Left ventricle myocardium superior (tissue), 1 donor: ENCODE measurements at places on chromosomes 6 and 20. TPM values are rescaled to one million over a fixed set of nuclear protein-coding genes. Genes with fewer than 3 reads are reported as not detected.

- no peak for DNase-seq
These were observed 46.0 kb downstream of the PHIP start for GRCh38 chr6:79031821-79032590.

DNA sequence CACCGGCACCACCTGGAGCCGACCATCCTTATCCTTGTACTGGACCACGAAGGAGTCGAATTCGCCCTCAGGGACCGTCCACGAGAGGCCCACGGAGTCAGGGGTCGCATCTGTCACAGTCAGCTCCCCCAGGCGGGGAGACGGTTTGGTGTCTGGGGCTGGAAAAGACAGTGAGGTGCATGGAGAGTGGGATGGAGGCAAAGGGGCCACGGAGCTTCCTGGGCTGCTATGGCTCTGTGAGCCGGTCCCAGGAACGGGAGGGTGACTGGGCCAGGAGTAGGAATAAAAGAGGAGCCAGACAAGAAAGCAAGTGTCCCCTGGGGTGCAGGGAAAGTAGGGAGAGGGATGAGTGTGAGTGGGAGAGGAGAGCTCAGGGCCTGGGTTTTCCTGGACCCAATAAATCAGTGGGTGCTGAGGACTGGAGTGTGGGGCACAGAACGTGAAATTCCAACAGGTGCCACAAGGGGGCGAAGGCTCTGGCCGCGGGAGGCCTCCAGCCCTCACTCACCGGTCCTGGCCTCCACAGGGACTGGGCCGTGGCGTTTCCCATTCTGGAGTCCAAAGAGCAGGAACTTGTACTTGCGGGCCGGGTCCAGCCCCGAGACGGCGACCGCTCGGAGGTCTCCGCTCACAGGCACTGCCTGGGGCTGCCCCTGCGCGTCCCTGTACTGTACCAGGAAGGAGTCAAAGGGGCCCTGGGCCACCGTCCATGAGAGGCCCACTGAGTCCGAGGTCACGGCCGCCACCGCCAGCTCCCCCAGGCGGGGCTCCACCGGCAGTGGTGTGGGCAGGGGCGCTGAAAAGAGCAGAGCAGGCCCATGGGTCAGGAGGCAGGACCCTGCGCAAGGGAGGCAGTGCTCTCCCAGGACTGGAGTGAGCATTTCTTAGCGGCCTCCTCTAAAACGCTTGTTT, 9.9 kb downstream of the CYP21A2 start:
- peak; percentile 83 for DNase-seq

GRCh38 chr20:44008806-44009678, 94.4 kb downstream of the TOX2 start:
- DNase-seq: no peak

DNA sequence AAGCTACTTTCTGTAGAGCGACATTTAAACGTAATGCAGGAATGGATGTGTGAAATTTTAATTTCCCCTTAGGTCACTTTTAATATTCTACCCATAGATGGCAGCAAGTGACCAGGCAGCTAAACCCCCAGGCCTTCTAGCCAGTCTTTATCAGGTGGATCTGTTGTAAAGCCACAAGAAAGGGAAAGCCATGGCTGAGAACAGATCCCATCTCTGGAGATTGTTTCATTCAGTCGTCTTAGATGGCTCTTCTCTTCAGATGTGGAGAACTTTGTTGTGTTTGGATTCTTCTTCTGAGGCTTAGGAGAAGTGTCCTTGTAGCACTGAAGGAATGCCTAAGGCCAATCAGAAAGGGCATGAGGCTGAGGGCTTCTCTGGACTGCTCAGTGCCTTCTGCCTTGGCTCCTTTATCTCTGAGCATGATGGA, 15.8 kb upstream of the RNF182 start:
- DNase-seq: no peak

DNA sequence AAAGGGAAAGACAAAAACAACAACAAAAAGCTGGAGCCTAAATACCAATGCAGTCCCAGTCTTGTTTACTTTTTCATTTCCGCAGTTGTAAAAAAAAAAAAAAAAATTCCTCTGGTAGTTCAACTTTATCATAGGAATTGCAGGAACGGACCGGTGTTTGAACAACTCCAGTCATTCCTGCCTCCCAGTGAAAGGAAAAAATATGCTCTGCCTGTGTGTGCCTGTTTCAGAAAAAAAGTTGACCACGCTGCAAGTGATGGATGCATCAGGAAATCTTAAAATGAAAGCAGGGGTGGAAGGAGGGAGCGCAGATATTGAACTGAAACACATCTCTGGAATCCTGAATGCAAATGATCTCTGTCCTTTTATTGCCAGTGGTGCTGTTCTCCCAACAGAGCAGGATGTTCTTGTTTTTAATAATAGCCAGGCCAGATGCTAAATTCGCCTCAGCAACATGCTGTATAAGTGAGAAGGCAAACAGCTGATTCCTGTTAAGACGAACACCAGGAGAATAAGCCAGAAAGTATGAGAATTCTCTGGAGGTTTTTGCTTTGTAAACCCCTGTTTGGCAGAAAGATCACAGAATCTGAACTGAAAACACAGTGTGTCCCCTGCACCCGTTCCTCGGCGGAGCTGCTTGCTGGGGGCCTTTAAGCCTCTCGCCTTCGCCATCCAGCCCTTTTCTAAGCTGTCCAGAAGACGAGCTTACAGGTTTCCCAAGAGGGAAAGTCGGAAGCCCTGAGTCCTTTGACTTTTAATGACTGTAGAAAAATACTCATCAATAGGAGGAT, 178.4 kb upstream of the SUPT3H start:
- DNase-seq: no peak

GRCh38 chr20:35333606-35334005, 41.4 kb upstream of the FAM83C start:
- no peak for DNase-seq

GRCh38 chr20:16539280-16540021, 33.8 kb downstream of the KIF16B start:
- DNase-seq: no peak

- no peak for DNase-seq
These were observed 154.6 kb downstream of the SOBP start for GRCh38 chr6:107644513-107644912.

DNA sequence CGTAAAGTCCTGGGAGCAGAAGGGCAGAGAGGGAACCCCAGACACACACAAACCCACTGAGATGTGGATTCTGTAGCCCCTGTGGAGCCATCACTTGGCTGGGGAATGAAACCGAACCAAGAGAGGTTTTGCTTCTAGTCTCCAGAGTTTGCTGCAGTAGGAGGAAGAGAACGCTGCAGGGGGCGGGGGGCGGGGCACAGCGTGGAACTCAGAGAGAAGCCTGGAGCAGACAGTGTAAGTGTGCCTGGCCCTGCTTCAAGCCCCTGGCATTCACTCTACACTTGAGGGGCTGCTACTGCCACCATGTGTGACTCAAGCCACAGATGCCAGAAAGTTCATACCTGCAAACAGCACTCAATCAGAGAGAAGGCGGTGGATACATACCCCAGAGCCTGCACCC, 18.9 kb downstream of the GABRR1 start:
- no peak for DNase-seq

- DNase-seq: no peak
These were observed 124.8 kb downstream of the AHI1 start for GRCh38 chr6:135372758-135373157.

GRCh38 chr20:46175127-46175494, 57.0 kb downstream of the CD40 start:
- DNase-seq: no peak

DNA sequence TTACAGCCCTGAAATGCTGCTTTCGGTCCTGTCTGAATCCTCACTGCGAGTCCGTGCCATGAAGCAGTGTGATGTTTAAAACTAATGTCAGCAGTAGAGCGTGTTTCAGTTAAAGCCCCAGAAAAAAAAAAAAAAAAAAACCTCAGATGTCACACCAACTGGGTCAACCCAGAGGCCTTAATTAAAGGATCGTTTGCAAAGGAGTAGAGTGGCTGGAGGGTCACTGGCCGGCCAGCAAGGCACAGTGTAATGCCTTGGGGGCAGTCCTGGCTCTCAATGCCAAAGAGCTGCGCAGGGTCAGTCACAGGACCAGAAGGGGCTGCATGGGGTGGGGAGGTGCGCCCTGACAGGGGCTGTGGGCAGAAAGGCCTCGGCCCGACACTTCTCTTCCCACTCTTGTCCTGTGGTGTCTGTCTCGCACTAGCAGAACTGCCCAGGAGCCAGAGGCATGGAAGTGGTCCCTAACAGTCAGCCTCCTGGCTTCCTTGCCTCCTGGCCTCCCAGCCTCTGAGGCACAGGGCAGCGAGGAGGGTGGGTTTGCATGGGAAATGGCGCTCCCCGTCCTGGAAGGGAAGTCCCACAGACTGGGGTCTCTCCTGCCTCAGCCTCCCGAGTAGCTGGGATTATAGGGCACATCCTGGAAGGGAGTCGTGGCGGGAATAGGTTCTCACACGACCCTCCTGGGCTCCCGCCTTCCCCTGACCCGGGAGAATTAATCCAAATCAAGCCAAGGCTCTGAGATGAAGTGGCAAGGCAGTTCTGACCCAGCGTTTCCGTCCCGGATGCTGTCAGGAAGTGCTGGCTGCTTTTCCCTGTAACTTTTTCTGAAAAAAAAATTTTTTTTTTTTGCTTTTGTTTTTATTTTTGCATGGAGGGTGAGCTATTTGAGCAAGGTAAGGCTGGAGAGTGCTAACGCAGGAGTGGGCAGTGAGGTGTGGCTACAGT, 53.7 kb upstream of the MPC1 start:
- DNase-seq: no peak

DNA sequence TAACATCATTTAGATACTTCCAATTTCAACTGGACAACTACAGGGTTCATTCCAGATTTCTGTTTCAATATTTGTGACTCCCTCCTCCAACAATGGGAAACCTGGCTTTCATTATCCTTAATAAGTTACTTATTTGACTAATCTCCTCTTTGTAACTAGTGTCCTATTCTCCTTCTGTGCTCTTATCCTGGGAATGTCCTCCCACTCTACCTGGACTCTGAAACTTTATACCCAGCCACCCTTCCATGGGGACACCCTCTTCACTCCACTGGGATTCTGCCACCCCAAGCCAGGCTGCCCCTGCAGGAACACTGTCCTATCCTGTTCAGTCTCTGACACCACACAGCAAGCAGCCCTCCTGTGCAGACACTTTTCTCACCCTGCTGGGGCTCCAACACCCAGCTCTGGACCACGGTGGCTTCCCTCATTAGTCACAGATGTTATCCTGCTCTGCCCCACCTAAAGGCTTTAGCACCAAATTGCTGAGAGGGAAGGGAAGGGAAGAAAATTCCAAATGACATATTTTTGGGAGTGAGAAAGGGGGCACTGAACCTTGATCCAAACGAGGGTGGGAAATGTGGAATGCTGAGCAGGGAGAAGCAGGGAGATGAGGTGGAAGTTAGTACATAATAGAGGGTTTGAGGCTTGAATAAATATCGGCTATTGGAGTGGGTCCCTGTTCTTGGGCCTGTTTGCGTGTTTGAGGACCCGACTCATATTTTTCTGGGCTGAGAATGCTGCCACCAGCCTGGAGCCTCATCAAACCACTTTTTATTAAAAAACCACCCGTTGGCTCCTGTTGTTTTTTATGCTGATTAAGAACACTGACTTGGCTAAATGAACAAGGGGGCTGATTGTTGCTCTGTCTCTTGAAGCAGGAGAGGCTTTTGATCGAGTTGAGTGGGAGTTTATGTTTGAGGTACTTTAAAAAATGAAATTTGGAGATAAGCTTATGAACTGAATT, 54.0 kb upstream of the AKIRIN2 start:
- no peak for DNase-seq

DNA sequence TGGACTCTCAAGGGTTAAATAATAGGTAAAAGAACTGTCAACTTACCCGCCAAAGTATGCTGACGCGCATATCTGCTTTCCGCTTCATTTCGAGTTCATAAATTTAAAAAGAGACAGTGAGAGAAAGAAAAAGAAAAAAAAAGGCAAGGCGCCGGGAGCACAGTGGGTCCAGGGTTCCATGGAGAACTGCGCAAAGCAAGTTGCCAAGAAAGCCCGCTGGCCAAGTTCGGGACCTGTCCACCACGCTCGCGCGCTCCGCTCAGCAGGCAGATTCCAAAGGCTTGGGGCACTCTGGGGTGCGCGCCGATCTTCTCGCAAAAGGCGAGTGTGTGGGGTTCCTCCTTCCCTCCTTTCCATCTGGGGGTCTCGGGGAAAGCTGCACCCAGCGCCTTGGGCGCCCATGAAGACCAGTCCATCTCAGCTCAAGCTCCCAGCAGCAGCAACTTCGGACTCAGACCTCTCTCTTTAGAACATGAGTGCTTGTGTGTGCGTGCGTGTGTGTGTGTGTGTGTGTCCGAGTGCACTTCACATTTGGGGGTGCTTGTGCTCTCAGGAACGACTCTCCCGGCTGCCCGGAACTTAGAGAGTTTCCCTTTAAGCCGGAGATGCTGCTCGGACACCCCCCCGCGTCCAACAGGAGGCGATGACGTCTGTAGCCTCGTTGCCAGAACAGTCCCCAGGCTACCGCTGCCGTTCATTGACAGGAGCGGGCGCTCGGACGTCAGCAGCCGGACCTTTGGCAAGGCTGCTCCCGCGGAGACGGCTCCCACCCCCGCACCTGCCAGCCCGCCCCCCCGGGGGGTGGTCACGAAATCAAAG, 180.0 kb downstream of the TBXT start:
- peak; percentile 89 for DNase-seq

DNA sequence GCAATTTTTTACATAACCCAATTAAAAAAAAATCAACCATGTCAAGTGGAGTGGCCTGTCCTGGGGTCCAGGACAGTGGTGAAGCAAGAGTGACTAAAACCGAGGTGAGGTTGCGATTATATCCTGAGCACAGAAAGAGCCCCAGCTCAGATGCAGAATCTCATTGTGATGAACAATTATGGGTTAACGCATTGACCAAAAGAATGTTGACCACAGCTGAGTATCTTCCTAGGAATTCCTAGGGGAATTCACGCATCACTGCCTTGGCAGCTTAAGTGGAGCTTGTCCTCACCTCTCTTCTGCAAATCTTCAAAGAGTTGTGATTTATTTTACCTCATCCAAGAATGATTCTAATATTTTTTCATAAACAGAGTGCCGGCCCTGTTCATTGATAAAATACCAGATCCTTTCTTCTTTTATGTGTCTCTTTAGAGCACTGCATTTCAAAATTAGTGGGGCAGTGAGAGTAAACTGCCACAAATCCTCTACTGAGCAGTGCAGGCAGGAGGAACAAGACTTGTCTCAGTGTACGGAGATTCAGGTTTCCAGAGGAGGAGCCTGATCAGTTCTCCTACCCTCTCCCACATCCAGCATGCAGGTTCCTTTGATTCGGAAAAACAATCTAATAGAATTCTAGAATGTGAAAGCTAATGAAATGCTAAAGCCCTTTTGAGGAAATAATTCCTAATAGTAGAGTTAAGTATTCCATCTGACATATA, 60.1 kb upstream of the ZNF184 start:
- DNase-seq: no peak

DNA sequence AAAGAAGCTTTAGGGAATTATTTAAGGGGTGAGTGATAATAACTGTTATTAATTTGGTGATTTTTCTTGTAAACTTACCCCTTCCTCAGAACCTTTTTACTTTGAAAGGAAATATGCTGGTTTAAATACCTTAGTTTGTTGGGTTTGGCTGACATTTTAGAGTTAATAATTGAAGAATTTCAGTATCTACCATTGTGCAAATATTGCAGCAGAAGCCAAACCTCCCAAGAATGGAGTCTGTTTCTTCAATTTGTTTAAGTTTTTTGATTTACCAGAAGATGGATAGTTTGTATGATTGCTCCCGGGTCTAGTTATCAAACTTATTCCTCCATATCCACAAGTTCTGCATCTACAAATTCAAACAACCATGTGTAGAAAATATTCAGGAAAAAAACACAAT, 77.1 kb downstream of the ATRN start:
- DNase-seq: no peak

GRCh38 chr6:134850721-134851305, 99.1 kb downstream of the ALDH8A1 start:
- DNase-seq: no peak

The PRND gene
- total RNA-seq: not detected

The DEFB110 gene
- not detected for total RNA-seq

The OR10C1 gene
- not detected for total RNA-seq

The KCNK5 gene
- total RNA-seq: 0.50 TPM

The TUBB2B gene
- total RNA-seq: 1.0 TPM

The LST1 gene
- 6.9 TPM for total RNA-seq

The ANKRD66 gene
- not detected for total RNA-seq
